ENCODE measurements at places on chromosomes 5 and 9. TPM values are rescaled to one million over a fixed set of nuclear protein-coding genes. Genes with fewer than 3 reads are reported as not detected.

The SPACA9 gene
- 5.8 TPM for total RNA-seq

The TLR4 gene
- 0.20 TPM for total RNA-seq

The NPDC1 gene
- total RNA-seq = 80.9 TPM

The ZNF483 gene
- 0.56 TPM for total RNA-seq

The ADGRV1 gene
- 0.57 TPM for total RNA-seq

The GPR21 gene
- total RNA-seq = not detected

The PCDHB9 gene
- total RNA-seq = 0.07 TPM

The KIF24 gene
- total RNA-seq = 3.7 TPM

The PIP5K1B gene
- total RNA-seq = not detected

The RRAGA gene
- 119 TPM for total RNA-seq

The IFNA14 gene
- total RNA-seq = not detected

The IFNB1 gene
- not detected for total RNA-seq

The PPIP5K2 gene
- 24.2 TPM for total RNA-seq

The BARHL1 gene
- total RNA-seq = not detected

The OSTF1 gene
- 15.7 TPM for total RNA-seq

The UNC5A gene
- total RNA-seq = 0.77 TPM

The IFNA21 gene
- total RNA-seq = not detected

The C9orf50 gene
- not detected for total RNA-seq

The RECK gene
- total RNA-seq = 6.0 TPM

The GADD45G gene
- 0.52 TPM for total RNA-seq

The BAG1 gene
- 114 TPM for total RNA-seq

The CTXN3 gene
- not detected for total RNA-seq

The SLC36A2 gene
- not detected for total RNA-seq

The RPP25L gene
- total RNA-seq = 39.8 TPM

The TAF11L10 gene
- total RNA-seq = not detected

The MYMK gene
- not detected for total RNA-seq

The SAXO1 gene
- total RNA-seq = not detected

The FGF10 gene
- not detected for total RNA-seq

The MEF2C gene
- total RNA-seq = not detected

The CDH10 gene
- 0.13 TPM for total RNA-seq

The IL3 gene
- not detected for total RNA-seq

The RORB gene
- total RNA-seq = not detected

The IFNW1 gene
- not detected for total RNA-seq

The FBXW2 gene
- total RNA-seq = 44.2 TPM

The LAMC3 gene
- total RNA-seq = 2.1 TPM

The CER1 gene
- total RNA-seq = not detected

The FBXL7 gene
- total RNA-seq = 1.2 TPM

The ZFP37 gene
- 1.7 TPM for total RNA-seq

The ARID3C gene
- total RNA-seq = 0.20 TPM

The OMD gene
- not detected for total RNA-seq

The MAMDC2 gene
- 0.34 TPM for total RNA-seq

The HTR4 gene
- not detected for total RNA-seq

The RUFY1 gene
- 27.8 TPM for total RNA-seq

The GKAP1 gene
- total RNA-seq = 4.4 TPM

The HAND1 gene
- 0.34 TPM for total RNA-seq

The FGF18 gene
- total RNA-seq = 4.8 TPM

The TXNDC8 gene
- not detected for total RNA-seq

The MACIR gene
- total RNA-seq = 18.0 TPM

The WDR38 gene
- total RNA-seq = 0.07 TPM

The CATSPER3 gene
- 0.48 TPM for total RNA-seq

The SHISAL2B gene
- not detected for total RNA-seq

The C9orf85 gene
- total RNA-seq = 13.8 TPM

The GRXCR2 gene
- not detected for total RNA-seq

All from A549 treated with dexamethasone at 1 μM for 4 hours (cell line).